Activated CD4-positive, alpha-beta memory T cell treated with anti-CD3 and anti-CD28 coated beads, Interleukin-2, amount 10 ng/mL, durations not matched to agents 7 days and 5 days (primary cell): ENCODE measurements at places on chromosomes 6 and 20. TPM values are rescaled to one million over a fixed set of nuclear protein-coding genes. Genes with fewer than 3 reads are reported as not detected.
A peak's percentile ranks its signal among the peaks of the same experiment; 100 is the strongest.

Gene TGM6
- total RNA-seq: not detected

Gene WFDC8
- not detected for total RNA-seq

Gene RAD21L1
- total RNA-seq: not detected

Gene LY6G5B
- 17.2 TPM for total RNA-seq

Gene SPATS1
- not detected for total RNA-seq

DNA sequence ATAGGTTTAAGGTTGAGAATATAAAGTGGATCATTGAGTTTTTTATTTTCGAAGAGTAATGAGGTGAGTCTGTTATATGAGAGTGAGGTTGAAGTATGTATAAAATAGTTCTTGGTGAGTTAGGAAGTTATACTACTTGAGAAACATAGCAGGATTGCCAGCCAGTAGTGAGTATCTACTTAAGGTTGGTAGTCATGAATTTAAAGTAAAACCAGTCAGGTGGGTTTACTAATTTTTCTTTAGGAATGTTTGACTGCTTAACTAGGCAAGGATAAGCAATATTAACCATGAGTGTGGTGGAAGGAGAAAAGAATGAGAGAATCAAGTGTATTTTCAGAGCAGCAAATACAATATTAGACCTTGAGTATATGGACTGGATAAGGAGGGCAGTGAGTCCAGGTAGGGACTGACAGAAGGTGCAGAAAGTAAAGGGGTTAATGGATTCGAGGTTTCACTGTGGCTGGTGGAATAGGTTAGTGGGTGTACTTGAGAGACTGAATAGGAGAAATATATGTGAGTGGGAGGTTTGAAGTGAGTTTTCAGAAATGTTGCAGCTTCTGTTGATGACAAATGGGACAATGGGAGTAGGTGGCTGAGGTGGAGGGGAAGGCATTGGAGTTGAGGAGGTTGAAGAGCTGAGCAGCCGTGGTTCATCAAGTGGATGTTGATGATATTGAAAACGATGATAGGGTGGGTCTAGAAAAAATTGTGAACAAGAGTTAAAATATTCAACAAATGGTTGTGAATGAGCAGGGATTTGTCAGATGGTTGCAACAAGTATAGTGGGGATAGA, 232.5 kb upstream of the ASCC3 start:
- no peak for DNase-seq

GRCh38 chr20:23937303-23938117, 51.1 kb downstream of the GGTLC1 start:
- DNase-seq: peak; percentile 63

DNA sequence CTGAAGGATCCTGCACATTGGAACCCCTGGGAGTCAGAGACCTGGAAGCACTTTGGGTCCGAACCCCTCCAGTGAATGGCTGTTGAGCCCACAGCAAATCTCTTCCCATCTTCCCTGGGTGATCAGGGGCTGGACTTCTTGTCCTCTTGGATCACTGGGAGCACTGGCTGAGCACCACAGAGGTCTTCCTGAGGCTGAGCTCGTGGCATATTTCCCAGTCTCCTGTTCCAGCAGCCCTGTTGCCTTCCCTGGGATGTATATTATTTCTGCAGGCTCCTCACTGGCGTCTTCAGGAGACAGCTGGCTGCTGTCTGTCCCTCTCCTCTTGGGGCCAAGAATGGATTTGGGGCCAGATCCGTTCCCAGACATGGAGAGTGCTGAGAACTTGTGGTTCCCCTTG, 43.4 kb downstream of the PTK7 start:
- DNase-seq: no peak
